ENCODE measurements at places on chromosomes 6 and 20.
A peak's percentile ranks its signal among the peaks of the same experiment; 100 is the strongest.

GRCh38 chr6:35452183-35453090, at the start of gene FANCE:
Gene FANCE, plus strand, starts transcription at chr6:35452338. Its CDS starts 208 bp downstream, at chr6:35452546.
- peak; percentile 88 for DNase-seq

DNA sequence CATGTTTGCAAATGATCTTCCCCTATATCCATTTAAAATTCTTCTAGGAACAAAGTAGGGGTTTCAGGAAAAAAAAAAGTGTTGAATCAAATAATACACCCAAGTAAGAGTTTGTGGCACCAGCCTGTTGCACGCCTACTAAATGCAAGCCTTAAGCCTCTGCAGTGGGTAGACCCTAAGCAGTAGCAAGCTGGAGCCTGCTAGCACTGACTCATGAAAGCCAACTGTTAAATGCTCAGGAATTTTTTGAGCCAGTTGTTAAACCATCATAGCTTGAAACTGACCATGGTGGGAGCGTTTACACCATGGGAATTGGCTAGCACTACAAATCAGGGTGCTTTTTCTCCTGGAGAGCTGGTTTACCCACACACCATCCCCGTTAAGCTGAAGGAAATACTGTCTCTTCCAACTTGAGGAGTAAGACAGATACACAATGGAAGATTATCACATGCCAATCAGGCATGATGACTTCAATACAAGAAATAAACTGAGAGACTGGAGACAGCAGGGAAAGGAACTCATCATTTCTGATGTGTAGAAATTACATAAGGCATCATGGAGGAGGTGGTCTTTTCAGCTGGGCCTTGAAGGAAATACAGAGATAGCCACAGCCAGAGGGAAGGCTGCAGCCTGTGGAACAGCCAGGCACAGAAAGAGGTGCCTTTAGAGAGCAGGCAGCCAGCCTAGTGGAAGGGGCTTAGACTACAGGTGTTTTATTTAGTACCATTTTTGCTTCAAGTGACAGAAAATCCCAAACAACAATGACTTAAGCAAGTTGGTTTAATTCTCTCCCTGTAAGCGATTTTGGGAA, 110.8 kb downstream of the SNX5 start:
- no peak for DNase-seq

DNA sequence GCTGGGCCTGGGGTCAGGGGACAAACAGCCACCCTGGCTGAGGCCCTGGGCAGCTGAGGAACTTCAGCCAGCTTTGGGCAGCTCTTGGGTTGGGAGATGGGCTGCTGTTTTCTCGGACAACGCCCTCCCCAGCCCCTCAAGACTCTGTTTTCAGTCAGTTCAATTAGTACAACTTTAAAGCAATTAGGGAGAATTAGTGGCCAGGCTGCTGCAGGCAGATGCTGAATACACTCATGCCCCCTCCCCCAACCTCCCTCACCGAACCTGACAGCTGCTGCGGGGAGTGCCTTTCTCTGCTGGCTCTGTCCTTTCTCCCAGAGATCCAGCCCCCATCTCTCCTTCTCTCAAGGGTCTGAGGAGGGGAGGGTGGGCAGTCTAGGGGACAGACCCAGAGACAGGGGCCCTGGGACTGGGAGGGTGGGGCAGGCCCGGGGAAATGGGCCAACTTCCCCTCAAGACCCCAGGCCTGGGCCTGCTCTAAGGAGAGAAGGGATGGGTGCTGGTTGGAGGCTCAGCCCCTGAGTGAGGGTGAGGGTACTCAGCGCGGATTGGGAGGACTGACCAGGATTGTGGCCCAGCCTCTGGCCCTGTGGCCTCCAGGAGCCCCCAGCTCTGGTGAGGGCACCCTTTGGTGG, 17.8 kb upstream of the MYT1 start:
- DNase-seq = no peak

GRCh38 chr6:170125456-170126300, 165.2 kb downstream of the DLL1 start:
- DNase-seq = no peak

DNA sequence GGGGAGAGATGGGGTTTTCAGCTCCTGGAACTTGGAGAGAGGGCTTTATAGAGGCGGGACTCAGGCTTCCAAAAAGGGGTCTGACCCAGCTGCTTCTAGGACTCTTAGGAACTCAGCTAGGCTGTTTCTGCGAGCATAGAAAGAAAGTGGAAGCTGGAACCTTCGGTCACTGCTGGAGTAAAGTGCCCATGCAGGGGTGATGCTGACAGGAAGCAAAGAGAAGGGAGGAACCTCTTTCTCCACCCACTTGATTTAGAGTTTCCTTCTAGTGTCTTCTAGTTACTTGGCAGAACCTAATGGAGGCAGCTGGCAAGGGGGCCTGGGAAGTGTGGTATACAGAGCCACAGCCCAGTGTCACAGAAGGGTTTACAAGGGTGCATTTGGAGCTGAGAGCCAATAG, 283.6 kb downstream of the QKI start:
- DNase-seq = no peak

GRCh38 chr6:39243809-39244208, 14.5 kb upstream of the KCNK5 start:
- DNase-seq = no peak

DNA sequence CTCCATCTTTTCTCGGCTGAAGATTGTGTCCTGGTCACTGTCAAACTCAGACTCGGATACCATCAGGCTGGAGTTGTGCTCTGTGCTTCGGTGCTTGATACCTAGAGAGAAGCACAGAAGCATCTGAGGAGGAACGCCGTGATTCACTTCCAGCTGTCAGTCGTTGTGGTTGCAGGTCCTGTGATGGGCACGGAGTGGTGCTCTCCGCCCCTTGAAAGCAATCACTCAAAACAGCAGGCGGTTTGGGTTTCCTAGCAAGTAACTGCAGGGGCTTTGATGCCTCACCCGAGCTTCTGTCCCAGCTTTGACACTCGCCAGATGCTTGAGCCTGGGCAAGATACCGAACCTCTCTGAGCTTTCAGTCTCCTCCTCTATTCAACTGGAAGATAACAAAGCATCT, 52.5 kb downstream of the ALDH5A1 start:
- no peak for DNase-seq

DNA sequence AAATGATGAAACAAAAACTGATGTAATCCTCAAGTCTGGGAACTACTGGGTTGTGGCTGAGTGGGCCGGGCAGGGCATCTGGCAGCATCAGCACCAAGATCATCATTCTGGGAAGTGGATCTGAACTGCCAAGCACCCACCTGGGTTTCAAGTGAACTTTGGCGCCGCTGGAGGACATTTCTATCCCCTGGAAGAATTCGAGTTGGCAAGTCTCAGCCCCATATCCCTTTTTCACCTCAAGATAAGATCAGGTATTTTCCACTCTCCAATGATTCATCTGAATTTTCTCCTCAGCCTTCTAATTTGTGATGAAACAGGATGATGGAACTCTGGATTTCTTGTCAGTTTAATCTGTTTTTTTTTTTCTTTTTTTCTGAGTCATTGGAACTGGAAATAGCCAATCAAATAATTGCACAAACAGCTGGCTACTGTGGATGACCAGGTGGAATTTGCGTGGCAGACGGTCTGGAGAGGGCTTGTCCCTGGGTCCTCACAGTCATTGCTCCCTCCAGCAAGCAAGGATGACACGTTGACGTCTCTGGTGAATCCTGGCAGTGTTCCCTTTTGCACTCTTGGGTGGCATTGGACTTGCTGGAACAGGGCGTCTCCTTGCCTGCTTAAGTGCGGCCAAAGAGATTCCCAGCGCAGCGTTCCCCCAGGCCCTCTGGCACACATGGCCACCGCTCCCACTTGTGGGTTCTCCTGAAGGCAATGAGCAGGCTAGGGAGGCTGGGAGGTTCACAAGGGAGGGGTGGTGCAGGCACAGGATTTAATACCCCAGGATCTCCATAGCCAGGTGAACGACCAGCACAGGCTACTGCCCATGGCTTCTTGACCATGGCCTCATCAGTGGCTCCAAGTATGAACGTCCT, 80.4 kb downstream of the DHX35 start:
- no peak for DNase-seq

DNA sequence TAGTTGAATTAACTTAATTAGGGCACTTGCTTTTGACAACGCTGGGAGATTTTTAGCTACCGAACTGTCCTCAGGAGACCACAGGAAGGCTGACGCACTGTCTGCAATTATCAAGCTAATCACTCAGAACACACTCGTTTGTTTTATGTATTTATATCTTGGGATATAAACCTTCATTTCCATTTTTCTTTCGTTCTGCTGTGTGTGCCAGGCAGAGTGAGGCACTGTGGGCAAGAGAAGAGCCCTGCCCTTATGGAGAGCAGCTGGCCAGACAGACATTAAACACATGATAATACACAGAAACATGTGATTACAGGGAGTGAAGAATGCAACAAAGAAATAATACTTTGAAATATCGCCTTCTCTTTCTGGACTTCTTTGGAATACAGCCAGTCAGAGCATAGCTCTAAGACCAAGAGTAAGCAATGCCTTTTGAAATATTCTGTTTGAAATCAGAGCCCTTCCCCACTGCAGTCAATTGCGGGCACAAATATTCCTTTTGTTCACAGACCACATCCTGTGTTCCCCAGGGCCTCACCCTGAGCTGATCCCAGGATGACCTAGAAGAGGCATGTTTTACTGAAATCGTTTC, 96.8 kb downstream of the ANKRD60 start:
- DNase-seq = no peak

GRCh38 chr6:46014046-46014445, 1.6 kb downstream of the CLIC5 start:
- no peak for DNase-seq

GRCh38 chr6:112149719-112150263, 62.4 kb downstream of the FAM229B start:
- DNase-seq = no peak

Measured in gastrocnemius medialis (tissue), 4 donors.